ENCODE measurements at places on chromosomes 16 and 17.

- no peak for DNase-seq
Observed at GRCh38 chr16:85403693-85404092, 209.4 kb upstream of the GSE1 start.

DNA sequence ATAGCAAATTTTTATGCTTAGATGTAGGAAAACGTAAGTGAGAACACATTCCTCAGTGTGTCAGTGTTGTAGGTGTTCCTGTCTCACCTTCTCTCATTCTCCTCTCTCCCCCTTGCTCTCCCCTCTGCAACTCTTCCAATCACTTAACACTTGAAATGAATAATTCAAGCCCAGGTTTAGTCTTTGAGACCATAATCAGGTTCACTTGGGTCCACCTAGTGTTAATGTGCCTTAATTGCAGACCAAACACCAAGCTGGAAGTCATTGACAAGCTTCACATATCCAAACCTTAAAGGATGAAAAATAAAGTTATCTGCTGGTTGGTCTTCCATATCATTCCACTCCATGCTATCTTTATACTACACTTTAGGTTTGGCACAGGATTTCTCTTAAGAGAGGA lies 37.0 kb downstream of the STXBP4 start:
- DNase-seq: no peak

GRCh38 chr16:59597269-59597668 lies 863.2 kb upstream of the GOT2 start:
- no peak for DNase-seq

DNA sequence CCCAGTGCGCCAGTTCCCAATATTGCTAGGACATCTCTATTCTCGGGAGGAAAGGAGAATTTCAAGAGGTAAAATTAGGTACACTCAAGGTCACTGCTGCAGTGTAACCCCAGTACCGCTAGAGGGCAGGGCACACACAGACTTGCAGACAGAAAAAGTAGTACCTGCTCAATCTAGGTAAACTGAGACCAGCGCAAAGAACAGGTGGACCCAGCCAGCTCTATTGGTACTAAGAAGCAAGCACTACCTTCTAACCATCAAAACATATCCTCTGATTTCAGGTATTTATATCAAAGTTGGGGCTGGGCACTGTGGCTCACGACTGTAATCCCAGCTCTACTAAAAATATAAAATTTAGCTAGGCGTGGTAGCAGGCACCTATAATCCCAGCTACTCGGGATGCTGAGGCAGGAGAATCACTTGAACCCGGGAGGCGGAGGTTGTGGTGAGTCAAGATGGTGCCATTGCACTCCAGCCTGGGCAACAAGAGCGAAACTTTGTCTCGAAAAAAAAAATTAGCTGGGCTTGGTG lies 3.6 kb upstream of the WDR81 start:
- no peak for DNase-seq

- DNase-seq: no peak
Observed at GRCh38 chr17:58383892-58384462, 32.0 kb upstream of the SUPT4H1 start.

GRCh38 chr16:61547626-61548025 lies 488.6 kb downstream of the CDH8 start:
- DNase-seq: no peak

- DNase-seq: no peak
Observed at GRCh38 chr17:75295201-75296158, 6.2 kb upstream of the SLC25A19 start.

GRCh38 chr16:2690852-2691251 lies 8.5 kb downstream of the KCTD5 start:
- DNase-seq: no peak

DNA sequence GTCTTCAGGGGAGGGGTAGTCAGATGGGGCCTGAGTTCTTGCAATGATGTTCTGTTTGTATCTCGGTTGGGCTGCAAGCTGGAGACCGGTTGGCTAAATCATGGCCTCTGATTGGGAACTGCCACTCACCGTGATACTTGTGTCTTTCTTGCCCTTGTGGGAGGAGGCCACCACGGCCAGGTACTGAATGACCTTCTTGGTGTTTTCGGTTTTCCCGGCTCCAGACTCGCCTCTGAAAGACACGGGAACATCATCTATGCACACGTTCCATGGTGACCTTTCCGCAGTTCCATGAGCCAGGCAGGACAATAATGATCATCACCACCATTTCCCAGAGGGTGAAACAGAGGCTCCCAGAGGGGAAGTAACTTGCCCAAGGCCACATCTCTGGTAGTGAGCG lies 70.3 kb downstream of the MYH11 start:
- no peak for DNase-seq

DNA sequence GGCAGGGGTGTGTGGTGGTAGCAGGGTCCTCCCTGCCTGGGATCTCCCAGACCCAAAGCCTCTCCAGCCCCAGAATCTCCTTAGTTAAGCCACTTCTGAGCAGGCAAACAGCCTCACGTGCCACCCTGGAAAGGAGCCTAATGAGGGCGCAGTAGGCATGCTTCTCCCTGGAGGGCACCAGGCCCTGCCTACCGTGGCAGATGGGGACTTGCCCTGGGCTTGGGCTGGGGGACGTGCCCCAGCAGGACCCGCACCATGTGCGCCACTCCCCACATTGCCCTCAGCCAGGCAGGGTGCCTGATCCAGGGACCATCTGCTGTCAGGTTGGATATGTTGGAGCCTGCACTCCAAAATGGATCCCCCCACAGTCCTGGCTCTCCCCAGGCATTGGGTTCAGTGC lies 14.2 kb downstream of the FAM83G start:
- no peak for DNase-seq

DNA sequence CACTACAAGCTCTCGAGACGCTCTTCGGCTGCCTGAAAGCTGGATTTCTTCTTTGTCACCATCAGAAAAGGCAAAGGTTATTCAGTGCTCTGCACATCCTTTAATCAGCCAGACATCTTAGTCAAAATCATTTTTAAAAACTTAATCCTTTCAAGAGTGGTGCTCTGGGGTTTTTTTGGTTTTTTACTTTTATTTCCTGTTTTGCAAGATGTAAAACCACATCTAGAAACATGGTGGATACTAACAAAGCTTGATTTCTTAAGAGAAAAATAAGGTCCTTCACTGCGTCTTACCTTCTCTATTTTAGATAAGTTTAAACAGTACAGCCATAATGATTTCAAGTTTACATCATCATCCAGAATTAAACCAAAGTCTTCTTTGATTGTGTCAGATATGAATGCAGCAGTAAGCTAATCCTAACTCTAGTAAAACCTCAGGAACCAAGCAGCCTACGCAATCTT lies 6.3 kb downstream of the ANKRD11 start:
- no peak for DNase-seq

- DNase-seq: no peak
Observed at GRCh38 chr17:28839221-28839620, 3.4 kb downstream of the FAM222B start.

GRCh38 chr17:71427801-71428200 lies 693.0 kb upstream of the SOX9 start:
- DNase-seq: no peak

DNA sequence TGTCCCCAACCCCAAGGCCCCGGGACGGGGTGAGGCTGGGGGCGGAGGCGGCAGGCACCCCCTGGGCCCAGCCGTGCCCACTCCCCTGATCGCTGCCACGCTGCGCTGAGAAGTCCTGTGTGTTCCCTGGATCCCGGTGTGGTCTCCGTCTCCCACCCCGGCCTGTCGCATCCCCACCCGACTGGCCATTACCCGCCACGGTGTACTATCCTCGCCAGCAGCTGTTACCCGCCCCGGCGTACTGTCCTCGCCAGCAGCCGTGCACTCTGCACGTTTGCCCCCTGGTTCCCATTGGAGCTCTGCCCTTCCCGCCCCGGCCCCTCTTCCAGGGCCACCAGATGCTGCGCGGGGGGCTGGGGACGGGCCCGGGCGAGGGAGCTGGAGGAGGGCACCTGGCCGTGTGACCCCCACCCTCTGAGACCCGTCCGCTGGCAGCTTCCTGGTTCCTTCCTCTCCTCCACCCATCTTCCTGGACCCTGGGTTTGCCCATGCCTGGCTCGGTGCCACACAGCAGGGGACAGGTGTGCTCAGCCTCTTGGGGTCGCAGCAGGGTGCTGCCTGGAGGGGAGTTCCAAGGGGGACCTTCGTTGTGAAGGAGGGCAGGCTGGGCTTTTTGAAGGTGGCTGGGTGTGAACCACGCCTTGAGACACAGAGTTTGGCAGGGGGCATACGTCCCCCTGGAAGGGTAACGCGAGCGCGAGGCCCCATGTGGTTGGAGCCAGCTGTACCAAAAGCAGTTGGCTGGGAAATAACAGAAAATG lies 19.7 kb downstream of the BAHCC1 start:
- DNase-seq: no peak

GRCh38 chr16:56314244-56314850 lies 111.0 kb downstream of the AMFR start:
- DNase-seq: no peak

DNA sequence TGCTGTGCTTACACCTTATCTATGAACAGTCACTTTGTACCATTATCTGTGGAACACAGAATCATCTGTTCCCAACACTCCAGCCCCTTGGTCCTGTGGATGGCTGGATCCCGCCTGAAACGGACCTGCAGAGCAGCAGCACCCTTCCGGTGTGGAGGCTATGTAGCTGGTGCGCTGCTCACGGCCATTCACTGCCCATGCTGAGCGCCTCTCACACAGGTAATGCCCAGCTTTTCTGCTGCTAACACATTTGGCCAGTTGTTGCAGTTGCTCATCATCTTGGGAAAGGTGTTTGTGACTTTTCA lies 11.4 kb upstream of the PLK1 start:
- no peak for DNase-seq

GRCh38 chr17:15247891-15248529 lies 17.1 kb downstream of the PMP22 start:
- no peak for DNase-seq

DNA sequence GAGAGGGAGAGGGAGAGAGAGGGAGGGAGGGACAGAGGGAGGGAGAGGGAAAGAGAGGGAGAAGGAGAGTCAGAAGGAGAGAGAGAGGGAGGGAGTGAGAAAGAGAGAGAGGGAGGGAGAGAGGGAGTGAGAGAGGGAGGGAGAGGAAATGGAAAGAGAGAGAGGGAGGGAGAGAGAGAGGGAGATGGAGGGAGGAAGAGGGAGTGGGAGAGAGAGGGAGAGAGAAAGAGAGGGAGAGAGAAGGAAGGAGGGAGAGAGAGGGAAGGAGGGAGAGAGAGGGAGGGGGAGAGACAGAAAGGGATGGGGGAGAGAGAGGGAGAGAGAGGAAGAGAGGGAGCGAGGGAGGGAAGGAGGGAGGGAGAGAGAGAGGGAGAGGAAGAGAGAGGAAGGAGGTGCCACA lies 72.8 kb downstream of the AXIN2 start:
- no peak for DNase-seq

- DNase-seq: no peak
Observed at GRCh38 chr17:51085150-51085805, 35.4 kb downstream of the SPAG9 start.

Measured in neuronal stem cell (in vitro differentiated cells).